ENCODE measurements at places on chromosomes 16 and 17.

GRCh38 chr16:67432506-67432890 is 1.6 kb downstream of the HSD11B2 start:
- no peak for DNase-seq

DNA sequence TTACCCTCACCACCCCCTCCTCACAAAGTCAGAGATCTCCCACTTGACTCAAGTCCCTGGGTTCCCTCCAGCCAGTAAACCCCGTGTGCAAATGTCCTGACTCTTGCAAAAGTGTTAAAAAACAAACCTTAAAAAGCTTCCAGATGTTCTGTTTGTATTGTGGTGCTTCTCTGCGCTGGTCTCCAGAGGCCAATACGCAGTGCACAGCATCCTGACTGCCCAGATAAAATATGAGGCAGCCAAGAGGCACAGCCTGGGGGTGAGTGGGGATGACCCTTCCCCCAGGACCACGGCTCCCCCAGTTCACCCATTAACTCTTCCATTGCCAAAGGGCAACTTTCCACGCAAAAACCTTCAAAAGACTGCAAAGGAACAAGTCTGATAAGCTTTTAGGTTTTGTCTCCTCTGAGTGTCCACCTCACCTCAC is 291.8 kb downstream of the SOX9 start:
- no peak for DNase-seq

- DNase-seq: no peak
These were observed 22.6 kb downstream of the LRRC36 start for GRCh38 chr16:67349172-67349571.

GRCh38 chr17:28053044-28053670 is 10.7 kb downstream of the NLK start:
- DNase-seq: no peak

DNA sequence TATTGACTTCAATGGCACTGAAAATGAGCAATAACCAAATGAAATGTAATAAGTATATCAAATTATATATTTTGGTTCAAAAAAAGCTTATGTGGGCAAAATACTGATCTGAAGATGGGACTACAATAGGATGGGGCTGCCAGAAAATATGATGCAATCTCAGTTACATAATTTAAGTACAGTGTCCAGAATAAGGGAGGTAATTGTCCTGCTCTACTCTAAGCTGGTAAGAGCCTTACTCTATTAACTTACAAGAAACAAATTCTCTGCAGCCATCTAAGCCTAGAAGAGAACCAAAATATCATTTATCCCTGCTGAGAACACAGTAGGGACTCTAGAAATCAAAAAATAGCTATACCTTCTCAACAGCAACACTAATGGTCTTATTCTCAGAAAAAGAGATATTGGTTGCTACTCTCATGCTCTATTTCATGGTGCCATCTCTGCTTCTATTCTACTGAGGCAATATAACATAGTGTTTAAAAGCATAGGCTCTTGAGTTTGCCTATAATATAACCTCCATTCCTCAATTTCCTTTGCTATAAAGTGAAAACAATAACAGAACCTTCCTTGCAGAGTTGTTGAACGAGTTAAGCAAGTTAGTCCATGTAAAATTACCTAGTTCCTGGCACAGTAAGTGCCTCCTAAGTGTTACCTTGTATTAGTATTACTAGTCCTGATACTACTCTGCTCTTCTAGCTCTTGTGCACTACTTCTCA is 19.9 kb downstream of the NQO1 start:
- no peak for DNase-seq

GRCh38 chr16:51757124-51757470 is 606.0 kb upstream of the SALL1 start:
- DNase-seq: no peak

DNA sequence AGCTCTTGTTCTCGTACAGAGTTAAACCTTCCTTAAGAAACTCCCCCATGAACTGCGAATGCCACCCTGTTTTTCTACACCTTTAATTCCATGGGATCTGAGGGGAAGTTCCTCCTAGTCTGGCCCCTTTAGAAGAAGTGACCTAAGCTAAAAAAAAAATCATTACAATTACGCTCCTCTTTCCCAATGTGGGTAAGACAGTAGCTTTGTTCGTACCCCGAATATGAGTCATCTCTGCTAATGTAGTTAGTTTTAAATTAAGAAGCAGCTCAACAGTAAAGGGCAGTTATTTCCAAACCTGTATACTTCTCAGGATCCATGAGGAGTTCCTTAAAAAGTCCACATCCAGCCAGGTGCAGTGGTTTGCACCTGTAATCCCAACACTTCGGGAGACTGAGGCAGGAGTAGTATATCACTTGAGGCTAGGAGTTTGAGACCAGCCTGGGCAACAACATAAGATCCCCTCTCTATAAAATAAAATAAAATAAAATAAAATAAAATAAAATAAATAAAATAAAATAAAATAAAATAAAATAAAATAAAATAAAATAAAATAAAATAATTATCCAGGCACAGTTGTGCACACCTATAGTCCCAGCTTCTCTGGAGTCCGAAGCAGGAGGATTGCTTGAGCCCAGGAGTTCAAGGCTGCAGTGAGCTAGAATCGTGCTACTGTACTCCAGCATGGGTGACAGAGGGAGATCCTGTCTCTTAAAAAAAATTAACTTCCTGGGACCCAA is 26.1 kb downstream of the RCVRN start:
- no peak for DNase-seq

DNA sequence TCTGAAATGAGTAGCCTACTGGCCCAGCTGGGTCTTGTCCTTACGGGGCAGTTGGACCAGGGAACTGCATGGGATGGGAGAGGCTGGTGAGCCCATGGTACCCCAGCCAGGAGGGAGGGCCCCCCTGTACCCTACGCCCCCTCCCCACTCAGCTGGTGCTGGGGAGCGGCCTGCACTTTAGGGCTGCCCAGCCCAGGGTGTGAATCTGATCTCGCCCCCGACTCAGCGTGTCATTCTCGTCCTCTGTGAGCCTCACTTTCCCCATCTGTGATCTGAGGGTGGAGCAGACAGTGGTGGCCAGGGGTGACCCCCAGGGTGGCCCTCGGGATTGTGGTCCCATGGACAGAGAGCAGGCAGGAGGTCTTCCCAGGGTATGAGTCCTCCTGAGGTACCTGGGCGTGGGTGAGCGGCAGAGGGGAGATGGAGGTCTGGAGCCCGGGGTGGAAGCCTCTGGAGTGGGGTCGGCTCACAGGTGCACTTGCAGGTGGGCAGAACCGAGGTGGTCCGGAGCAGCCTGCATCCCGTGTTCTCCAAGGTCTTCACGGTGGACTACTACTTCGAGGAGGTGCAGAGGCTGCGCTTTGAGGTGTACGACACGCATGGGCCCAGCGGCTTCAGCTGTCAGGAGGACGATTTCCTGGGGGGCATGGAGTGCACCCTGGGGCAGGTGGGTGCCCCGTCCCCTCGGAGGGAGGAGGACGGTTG is 1.6 kb downstream of the CPNE7 start:
- DNase-seq: no peak

Data from GM12891 (cell line).